Activated naive CD4-positive, alpha-beta T cell (primary cell): ENCODE measurements at places on chromosomes 3 and 15.

DNA sequence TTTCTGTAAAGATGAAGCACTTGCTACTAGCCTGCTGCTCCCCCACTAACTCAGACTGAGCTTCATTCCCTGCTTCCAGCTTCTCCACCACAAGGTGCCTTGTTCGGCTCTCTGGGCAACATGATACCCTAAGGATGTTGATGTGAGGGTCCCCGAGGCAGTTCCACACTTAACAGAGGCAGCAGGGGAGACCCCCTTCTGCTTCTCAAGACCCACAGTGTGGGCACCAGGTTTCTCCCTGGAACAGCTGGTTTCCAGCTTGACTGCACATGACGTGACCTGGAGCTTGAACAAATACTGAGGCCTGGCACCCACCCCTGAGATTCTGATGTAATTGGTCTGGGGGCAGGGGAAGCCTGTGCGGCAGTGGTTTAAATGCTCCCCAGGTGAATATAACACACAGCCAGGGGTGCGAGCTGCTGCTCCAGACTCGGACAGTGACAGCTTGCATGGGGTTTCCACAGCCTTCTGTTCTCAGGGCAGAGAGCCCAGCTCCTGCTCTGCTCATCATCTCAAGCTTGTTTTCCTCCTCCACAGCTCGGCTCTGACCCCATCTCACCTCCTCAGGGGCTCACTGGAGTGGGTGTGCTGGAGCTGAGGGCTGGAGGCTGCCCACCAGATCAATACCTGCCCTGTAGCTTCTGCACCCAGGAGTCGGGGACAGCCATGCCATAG is 95.0 kb upstream of the HACD2 start:
- no peak for DNase-seq

- no peak for DNase-seq
These were observed 385.8 kb downstream of the VGLL3 start for GRCh38 chr3:86605166-86605565.

- no peak for DNase-seq
These were observed 47.4 kb downstream of the EXOG start for GRCh38 chr3:38543586-38543985.

GRCh38 chr3:153753035-153753434 is 368.2 kb upstream of the ARHGEF26 start:
- no peak for DNase-seq
